ENCODE measurements at places on chromosomes 6 and 20.

DNA sequence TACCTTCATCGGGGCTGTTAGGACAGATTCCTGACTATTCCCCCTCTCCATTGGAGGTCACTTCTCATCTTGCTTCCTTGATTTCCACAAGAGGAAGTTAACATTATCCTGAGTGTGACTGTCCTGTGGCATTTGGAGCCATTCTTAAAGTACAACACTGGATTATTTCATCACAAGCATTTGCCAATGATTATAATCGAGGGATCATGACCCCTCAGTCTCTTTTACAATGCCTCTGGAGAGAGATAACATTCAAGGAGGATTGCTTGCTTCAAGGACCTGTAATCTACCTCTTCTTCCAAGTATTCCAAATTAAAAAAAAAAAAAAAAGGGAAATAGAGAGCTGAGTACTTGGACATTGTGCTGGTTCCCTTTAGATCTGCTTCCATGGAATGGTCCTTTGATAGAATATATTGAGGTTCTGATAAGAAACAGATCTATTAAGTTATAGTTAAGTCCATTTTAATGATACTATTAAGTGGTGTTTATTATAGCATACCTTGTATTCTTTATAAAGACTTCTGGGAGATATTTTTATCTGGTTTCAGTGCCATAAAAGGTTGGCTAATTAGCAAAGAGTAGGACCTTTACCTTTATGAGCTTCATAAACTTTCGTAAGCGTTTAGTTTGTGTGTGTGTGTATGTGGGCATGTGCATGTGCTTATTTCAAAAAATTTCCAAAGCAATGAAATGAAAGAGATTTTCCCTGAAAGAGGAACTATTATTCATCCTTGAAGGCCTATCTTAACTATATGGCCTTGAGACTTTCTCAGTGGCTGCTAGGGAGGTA lies 469.1 kb downstream of the DHX35 start:
- no peak for DNase-seq

- DNase-seq: no peak
Observed at GRCh38 chr6:65117817-65118409, 589.1 kb downstream of the EYS start.

GRCh38 chr20:63296531-63297299 lies 3.7 kb downstream of the COL20A1 start:
- no peak for DNase-seq

DNA sequence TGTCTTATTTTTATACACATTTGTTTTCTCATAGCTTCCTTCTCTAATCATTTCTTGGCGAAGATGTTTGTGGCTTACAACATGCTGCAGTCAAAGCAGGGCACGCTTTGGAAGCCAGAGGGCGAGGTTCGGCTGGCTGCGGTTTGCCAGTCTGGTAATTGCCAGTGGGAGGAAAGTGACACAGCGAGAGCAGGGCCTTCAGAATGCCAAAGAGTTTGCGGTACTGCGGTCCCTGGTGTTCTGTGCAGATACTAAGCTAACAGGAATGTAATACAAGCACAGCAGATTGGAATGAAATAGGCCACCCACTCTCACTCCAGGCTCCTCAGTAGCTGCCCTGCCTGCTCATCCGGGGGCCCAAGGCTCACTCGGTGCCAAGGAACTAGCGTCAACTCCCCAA lies 58.7 kb upstream of the TGM3 start:
- no peak for DNase-seq

Measured in GM12891 (cell line).